ENCODE measurements at places on chromosomes 3 and 15.

DNA sequence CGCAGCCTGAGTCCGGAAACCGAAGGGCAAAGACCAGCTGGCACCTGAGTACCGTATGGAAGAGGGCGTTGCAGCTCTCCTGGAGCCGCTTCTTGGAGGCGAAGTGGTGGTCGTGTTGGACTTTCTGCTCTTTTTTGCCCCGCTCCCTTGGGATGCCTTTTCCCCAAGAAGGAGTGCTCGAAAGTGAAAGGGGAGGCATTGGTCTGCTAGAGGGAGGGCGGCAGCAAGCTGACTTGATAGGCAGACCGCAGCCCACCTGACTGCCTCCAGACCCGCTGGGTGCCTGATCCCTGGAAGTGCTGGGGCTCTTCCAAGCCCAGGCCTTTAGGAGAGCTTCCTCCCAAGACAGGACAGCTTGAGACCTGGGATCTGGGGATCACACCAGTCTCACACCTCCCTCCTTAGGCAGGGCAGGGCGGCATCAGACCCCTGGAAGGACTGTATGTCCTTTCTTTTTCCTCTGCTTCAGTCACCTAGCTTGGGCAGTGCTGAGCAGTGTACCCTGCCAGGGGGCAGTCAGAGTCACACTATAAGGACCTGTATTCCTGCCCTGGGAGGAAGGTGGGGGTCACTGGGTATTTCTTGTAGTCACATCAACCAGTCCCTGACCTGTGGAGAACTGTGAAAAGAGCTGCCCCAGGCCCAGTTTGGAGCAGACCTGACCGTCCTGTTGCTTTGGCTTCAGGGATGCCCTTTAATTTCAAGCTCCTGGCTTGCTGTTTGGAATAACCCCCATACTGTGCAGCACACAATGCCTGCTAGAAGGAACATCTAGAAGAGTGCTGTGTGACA is 2.1 kb downstream of the ACVR2B start:
- no peak for DNase-seq

- DNase-seq, result no peak
Observed at GRCh38 chr3:47283591-47284364, 1.0 kb downstream of the KLHL18 start.

GRCh38 chr3:109131276-109131675 is 5.2 kb upstream of the C3orf85 start:
- no peak for DNase-seq

DNA sequence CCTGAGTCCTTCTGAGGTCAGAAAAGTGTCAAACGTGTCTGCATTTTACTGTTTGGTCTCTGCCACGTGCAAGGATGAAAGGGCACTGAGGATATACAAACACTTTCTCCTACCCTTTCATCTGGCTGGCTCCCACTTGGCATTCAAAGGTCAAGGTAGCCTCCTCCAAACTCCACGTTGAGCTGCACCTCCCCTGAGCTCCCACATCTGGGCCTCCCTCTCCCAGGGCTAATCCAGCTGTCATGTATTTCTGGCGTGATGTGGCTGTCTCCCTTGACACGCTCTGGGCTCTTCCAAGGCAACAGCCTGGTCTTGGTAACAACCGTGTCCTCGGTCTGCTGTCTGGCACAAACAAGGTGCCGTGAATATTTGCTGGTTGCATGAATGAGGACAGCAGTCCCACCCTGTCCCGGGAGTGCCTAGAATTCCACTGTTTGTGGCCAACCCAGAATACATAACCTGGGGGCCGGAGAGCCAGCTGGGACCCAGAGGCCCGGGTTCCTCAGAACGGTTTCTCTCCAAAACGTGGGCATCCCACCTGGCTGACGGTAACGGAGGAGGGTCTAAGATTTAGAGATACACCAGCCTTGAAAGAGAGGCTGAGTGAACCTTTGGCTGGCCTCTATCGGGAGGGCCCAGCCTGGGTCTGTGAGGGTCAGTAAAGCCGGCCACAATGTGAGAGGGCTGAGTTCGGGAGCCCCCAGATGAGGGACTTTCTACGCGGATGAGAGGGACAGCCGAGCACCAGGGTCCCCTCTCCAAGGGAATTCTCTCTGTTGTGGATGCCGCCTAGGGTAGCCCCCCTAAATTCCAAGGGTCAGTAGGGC is 767 bp downstream of the GLT8D1 start:
- peak; percentile 34 for DNase-seq

- DNase-seq, result no peak
Observed at GRCh38 chr3:60217156-60217911, 1033.9 kb downstream of the FHIT start.

DNA sequence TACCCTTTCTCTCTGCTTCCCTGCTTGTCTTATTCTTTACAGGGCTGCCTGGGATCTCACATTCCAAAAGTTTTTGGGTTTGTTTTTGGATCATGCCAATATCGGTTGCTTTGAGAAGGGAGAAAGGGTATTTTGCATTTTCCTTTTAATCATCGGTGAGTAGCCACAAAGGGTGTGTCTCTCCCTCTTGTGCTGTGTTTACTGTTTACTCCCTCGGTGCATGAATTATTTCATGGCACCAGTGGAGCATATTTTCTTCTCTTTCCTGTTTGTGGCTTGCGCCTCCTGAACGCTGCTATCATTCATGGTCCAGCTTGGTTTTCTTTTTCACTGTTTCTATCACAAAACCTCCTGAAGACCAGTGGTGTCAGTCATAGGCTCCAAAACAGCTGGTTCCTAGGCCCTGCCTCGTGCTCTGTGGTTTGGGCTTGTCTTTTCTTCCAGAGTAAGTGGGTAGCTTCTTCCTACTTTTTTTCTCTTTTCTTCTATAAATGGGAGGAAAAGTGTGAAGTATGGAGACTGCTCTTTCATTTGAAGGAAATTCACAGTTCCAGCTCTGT is 54.9 kb downstream of the IGF1R start:
- no peak for DNase-seq
